ENCODE measurements at places on chromosomes 16 and 17.

DNA sequence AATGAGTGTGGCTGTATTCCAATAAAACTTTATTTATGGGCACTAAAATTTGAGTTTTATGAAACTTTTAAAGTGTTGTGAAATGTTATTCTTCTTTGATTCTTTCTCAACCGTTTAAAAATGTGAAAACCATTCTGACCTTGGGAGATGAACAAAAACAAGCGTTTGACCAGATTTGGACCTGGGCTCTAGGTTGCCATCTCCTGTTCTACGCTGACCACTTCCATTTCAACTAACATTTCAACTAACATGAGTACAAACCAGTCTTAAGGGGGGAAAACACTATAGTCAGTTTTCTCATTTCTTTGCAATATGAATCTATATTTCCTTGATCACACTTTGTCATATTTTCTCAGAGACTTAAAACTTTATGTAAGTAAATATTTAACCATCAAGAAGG is 118.4 kb upstream of the IRX5 start:
- no peak for DNase-seq

DNA sequence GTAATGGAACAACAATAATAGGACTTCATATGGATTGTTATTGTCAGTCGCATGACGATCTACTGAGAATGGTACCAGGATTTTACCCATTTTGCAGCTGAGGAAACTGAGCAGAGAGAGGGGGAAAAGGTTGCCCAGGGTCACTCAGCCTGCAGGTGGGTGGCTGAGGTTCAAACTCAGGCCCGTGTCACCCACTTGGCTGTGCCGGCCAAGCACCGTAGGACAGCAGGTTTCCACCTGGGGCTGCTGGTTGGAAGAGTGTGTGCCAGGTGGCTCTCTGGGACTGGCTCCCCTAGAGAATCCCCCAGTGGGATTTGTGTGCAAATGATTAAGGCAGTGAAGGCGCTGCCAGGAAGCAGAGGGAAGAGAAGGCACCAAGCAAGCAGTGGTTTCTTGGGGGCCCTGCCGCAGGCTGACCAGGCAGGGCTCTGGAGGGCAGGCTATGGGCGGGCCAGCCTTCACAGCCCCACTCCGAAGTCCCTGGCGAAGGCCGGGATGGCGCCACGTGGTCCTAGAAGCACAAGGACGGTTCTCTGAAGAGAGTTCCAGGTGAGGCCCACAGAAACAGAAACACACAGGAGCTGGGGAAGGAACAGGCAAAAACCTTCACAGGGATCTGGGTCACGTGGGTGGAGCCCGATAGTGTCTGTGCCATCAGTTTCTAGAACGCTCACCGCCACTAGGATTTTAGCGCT is 163.5 kb downstream of the IRF8 start:
- DNase-seq, result no peak

DNA sequence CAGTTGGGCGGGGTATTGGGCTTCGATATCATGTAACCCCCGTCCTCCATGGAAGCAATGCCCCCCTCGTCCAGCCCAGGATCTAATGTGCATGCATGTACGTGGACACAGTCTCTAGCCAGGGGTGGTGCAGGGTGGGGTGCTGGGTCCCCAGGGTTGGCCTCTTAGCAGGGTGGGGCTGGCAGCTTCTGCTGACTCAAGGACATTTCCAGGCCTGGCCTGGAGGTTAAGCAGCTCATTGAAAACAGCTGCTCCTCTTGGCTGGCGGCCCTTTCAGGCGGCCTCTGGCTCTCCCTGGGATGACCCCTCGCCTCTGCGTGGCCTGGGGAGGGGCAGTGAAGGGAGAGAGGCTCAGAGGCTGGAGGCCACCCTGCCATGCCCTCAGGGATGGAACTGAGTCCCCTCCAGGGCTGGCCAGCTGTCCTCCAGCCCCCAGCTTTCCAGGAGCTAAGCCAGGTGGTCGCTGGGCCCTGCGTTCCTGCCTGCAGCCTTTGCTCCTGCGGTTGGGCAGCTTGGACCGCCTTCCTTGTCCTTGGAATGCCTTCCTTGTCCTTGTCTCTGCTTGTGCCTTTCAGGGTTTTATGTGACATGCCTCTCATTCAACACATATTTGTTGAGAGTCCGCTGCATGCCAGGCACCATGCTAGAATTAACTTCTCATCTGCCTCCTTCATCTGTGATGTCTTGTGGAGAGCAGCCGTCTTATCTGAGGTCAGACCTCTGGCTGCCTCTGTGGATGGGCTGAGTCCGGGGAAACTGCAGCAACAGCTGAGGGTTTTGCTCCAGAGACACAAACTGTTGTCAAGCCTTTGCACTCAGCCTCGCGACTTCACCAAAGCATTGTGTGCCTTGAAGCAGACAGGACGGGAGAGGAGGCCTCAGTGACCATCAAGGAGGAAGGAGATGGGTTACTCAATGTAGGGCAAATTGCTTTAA is 26.6 kb downstream of the MRC2 start:
- DNase-seq, result no peak

DNA sequence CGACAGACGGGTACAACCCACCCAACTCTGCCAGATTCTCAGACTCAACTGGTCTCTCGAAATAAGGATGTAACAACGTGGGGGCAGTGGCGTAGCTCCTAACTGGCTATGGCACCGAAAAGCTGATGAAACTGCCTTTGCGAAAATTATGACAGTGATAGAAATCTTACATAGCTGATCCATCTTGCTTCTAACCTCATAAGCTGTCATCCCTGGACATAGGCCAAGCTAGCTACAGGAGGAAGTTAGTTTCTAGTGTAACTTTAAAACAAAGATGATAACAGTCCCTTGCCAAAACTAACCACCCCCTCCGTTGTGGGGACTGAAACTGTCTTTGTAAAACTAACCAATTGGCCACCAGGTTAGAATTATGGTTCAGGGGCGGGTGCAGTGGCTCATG is 220.1 kb downstream of the SLC39A11 start:
- DNase-seq, result no peak

GRCh38 chr17:74687886-74688285 is 24.8 kb downstream of the CD300LF start:
- no peak for DNase-seq

GRCh38 chr17:27762527-27763305 is 37.6 kb downstream of the NOS2 start:
- DNase-seq, result peak; percentile 70

DNA sequence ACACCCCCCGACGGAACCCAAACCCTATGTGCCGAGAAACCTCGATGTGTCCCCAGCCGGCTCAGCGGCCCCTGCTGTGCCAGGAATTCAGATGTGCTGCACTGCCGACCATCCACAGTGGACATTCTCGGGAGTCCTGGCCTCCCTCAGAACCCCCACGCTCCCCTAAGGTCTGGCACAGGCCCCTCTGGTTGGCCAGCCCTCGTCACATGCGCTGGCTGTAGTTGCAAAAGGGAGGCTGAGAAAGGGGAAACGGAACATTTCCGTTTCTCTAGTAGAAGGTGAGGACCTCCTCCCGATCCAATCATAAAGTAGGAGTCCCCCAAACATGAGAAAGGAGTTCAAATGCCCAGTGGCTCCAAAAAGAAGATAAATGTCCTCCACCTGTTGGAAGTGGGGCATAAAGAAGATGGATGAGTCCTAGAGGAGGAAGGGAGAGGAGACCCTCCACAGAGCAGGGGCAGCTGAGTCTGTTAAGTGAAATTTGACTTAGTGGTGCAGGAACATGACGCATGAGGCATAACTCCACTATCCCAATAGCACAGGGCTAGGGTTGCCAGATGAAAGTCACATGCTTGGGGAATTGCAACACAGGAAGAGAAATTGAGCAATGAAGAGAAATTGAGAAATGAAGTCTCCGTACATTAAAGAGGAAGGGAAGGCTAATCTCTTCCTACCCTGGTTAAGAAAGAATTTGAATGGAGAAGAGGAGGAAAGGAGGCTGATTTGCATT is 49.3 kb upstream of the WSB1 start:
- DNase-seq, result peak; percentile 54

Measured in Karpas-422 (cell line).